ENCODE measurements at places on chromosomes 4 and X.

DNA sequence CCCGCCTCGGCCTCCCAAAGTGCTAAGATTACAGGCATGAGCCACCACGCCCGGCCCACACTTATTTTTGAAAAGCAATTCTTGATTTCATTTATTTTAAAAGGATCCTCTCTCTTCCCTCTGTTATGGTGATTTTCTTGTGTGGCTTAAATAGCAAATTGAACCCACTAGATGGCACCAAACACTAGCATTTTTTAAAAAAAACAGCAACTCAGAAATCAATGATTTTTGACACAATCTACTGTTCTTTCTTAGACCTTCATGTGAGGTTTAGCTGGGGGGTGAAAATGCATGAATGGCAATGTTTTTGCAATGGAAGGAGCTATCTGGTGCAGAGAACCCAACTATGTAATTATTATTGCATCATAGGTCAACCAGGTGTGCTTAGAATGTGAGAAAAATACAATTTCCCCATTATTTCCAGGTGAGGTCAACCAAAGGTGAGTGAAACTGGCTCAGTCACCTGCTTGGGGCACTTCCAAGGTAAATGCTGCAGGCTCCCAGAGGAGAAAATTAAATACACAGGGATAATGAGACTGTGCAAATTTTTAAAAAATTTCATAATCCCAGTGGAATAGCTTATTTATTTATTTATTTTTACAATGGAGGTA lies 226.7 kb upstream of the PRKX start:
- DNase-seq = no peak

- DNase-seq = peak; percentile 3
These were observed 598.1 kb upstream of the MAGEB2 start for GRCh38 chrX:29617276-29617675.

DNA sequence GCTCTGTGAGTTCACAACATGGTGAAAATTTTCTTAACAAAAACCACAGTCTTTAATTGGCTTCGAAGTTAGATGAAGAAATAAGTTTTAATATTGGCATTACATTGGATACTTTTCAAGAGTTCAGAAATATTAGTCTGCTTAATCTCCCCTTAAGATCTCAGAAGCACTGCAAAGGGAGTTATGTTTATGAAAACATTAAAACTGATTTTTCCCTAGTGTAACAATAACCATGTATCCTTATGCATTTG lies 1.5 kb downstream of the SETD7 start:
- DNase-seq = no peak

DNA sequence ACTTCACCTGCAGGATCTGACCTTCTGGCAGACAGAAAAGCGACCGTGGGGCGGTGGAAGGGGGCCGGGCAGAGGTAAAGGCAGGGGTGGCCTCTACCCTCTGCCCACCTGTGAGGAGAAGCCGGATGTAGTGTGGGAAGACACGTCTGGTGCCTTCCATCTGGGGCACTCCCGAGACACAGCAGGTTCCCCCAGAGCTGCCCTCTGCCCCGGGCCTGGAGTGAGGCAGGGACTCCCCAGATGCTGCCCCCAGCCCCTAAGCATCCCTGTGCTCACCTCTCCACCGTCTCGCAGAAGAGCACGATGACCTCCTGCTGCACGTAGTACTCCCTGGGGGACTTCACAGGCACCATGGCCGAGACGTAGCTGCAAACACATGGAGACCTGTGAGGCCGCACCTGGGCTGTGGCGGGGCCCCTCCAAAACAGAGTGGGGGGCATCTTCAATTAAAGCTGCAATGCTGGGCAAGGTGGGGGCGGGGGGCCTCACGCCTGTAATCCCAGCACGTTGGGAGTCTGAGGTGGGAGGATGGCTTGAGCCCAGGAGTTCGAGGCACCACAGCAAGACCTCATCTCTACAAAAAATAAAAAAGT lies 75.3 kb upstream of the MXD4 start:
- DNase-seq = no peak

DNA sequence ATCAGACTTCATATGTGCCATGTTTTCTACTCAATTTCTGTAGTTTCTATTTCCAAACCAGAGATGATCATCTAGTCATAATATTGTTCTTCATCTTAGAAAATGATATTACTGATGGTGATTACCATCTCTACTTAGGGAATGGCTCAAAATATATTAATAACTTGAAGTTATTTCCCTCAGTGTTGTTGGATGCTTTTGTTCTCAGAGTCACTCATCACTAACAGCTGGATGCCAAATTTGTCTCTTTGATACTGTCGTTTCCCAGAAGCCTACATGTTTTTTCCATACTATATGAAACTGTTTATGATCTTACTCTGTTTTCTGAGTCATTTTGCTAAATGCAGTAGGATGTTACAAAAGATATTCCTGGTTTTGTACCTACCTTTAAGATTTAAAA lies 8.9 kb downstream of the PGAM4 start:
- DNase-seq = no peak

DNA sequence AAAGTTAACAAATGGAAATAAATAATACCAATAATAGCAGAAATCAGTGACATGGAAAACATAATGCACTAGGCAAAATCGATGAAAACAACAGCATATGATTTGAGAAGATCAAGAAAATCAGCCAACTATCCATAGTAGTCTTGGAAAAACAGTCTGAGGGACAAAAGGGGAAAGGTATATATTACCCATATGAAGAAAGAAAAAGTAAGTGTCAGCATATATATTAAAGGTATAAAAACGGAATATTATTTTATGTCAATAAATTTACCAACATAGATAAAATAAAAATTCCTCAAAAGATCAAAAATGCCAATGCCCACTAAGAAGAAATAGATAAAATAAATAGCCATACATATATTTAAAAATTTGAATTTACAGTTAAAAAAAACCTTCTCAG lies 33.0 kb downstream of the ACTRT1 start:
- no peak for DNase-seq

DNA sequence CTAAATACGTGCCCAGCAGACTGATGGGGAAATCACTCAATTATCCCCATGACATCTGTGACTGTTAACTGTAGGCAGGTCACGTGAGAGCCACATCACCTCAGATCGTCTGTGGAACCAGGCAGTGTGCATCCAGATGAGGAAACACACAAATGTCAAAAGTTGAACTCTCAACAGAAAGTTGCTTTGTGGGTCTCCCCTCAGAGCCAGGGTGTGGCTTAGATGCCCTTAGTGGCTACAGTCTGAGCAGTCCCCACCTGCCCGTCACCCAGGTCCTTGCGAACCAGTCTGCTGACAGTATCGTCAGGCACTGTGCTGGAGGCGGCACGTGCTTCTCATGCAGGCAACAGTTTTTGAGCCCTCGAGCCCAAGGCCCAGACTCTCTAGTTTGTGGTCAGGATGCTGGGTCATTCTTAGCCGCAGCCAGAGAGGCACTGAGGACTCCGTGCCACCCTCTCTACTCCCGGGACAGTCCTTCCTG lies 10.8 kb downstream of the TMEM187 start:
- DNase-seq = no peak

DNA sequence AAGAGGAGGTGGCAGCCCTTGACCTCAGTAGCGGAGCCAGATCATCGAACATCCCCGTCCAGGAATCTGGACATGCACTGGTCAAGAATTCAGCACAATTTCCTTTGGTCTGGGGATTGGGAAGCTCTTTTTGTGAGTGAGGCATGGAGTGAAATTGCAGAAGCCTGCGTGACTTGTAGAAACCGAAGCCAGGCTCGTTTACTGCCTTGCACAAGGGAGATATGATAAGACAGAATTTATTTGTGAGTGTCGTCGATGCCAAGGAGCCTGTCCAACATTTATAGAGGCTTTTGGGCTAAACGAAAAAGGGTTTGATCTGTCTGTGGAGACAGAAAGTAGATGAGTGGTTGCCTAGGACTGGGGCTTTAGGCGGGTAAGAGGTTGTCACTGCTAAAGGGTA lies 50.6 kb downstream of the TBL1X start:
- no peak for DNase-seq

- no peak for DNase-seq
These were observed 126.6 kb upstream of the NDST3 start for GRCh38 chr4:117907646-117908045.

DNA sequence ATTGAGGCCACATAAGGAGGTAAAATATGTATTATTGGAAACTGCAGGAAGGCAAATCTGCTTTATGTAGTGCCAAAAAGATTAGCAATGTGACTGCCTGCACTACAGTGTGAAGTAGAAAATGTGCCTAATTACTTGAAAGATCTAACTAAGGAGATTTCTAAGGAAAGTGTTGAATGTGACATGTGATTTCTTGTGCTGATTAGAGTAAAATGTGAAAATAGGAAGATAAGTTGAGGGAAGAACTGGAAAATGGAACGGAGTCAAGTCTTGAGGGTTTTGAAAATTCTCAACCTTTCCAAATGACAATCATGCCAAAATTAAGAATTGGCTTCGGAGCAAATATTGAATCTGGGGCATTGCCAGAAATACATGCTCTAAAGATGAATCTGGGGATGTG lies 209.5 kb upstream of the SPOCK3 start:
- no peak for DNase-seq

DNA sequence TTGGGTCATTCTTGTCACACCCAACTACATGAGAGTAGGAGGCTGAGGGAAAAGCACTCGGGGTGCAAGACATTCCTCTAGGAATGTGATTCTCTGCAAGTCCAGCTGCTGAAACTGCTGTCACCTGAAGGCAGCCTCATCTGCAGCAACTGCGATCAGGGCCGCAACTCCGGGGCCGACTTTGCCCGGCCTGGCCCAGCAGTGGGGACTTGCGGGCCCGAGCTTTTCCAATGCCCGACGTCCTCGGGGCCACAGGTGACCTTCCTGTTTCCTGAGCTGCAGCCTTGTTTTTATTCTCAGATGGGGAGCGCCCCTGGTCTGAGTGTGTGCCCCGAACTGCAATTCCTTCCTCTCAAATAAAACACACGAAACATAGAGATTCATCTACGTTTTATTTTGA lies 104.7 kb upstream of the NKX1-1 start:
- no peak for DNase-seq

- no peak for DNase-seq
These were observed 101.9 kb downstream of the CEP135 start for GRCh38 chr4:56050625-56051024.

Measured in stomach (tissue), 19 donors.